Renal cortical epithelial cell (primary cell): ENCODE measurements at places on chromosomes 3 and 15. TPM values are rescaled to one million over a fixed set of nuclear protein-coding genes. Genes with fewer than 3 reads are reported as not detected.

CAMK2N2 gene
- 0.10 TPM in 1 of 2 replicates, not detected in the other for total RNA-seq

- DNase-seq: no peak
Observed at GRCh38 chr3:105177576-105177975, 189.1 kb upstream of the ALCAM start.

- no peak for DNase-seq
Observed at GRCh38 chr3:33947272-33948195, 149.1 kb downstream of the PDCD6IP start.

ATG3 gene
- total RNA-seq: 57.1 and 77.3 TPM in 2 replicates

GRCh38 chr3:53807117-53807810, 39.0 kb downstream of the CHDH start:
- no peak for DNase-seq

DNA sequence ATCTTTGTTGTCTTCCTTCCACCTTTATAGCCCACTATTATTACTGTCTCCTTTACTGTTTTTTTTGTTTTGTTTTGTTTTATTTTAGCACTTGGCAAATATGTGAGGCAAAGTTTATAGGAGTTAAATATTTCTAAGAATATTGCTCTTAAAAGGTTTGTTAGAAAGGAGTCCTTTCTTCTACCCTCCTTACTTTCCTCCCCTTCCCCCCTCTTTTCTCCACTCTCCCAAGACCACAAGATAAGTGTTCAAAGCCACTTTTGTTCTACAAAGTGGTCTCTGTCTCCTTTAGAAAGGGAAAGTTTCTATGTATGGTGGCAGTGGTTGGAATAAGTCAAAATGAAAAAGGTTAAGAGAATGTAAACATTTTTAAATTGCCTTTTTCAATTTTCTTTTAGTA, 130.7 kb upstream of the TSC22D2 start:
- DNase-seq: no peak

DNA sequence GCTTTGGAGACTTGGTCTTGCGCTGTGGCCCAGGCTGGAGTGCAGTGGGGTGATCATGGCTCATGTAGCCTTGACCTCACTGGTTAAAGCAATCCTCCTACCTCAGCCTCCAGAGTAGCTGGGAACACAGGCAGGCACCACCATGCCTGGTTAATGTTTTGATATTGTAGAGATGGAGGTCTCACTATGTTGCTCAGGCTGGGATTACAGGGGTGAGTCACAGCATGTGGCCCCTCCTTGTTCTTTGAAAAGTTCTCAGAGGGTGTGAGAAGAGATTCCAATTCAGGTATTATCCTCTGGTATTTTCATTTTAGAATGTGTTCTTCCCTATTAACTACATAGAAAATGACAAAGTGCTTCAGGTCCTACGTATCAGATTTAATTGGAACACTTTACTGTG, 51.9 kb upstream of the RPL32 start:
- peak; percentile 8 for DNase-seq

DNA sequence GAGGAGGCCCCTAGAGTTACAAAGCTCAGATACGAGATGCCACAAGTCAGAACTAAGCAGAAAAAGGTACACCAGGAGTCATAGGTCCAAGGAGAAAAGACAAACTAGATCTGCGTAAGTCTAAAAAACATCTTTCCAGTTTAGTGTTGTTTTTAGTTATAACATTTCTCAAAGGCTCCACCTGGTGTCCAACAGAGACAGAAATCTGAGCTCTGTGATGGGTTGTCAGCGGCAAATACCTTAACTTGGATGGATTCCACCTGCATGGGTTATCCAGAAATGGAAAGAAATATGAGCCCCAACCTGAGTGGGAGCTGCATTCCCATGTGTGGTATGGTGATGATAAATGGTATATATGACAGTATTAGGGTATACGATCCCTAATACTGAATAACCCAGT, 238.6 kb upstream of the CHRM5 start:
- peak; percentile 53 for DNase-seq

DNA sequence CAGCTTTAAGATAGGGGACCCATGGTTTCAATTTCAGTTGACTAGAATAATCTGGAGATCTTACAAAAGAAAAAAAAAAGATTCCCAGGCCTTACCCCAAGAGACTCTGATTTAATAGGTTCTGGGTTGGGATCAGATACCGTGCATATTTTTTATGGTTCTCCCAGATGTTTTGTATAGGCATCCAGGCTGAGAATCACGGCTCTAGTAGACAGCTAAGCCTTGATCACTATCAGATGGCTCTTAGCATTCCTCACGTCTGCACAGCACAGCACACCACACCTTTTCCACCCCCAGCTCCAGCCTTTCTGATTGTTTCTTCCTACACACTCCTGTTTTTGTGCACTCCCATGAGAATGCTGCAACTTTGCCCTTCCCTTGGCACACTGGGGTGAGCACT, 40.8 kb downstream of the TMEM45A start:
- no peak for DNase-seq
